Fibroblast of skin of left biceps (primary cell): ENCODE measurements at places on chromosomes 2 and 18.

DNA sequence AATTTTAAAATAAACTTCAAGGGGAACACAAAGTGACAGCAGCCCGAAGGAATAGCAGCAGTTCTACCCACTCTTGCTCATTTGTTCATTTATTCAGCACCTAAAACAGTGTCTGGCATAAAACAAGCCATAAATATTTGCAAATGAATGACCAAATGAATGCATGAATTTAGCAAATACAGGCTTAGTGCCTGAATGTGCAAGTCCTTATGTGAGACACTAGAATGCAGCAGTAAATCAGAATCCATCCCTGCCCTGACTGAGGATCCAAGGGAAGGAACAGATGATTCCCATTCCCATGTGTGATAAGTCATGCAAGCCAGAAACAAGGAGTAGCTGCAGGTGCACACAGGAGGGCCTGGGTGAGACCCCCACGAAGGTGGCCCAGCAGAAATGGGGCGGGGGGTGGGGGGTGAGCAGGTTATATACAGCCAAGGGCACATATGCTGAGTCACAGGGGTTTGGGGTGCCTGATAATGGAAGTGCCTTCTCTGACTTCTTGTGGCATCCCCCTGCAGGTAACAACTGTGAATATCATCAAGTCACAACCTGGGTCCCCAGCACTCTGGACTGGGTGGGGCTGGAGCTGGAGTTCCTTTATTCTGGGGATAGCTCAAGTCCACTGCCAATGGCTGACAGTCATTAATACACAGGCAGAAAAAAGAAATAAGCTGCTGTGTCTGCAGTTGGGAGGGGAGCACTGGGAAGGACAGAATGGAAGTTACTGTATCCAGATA lies 311.9 kb downstream of the TXNL1 start:
- DNase-seq: no peak

- peak; percentile 77 for DNase-seq
Observed at GRCh38 chr2:63792530-63792929, 49.2 kb upstream of the UGP2 start.

DNA sequence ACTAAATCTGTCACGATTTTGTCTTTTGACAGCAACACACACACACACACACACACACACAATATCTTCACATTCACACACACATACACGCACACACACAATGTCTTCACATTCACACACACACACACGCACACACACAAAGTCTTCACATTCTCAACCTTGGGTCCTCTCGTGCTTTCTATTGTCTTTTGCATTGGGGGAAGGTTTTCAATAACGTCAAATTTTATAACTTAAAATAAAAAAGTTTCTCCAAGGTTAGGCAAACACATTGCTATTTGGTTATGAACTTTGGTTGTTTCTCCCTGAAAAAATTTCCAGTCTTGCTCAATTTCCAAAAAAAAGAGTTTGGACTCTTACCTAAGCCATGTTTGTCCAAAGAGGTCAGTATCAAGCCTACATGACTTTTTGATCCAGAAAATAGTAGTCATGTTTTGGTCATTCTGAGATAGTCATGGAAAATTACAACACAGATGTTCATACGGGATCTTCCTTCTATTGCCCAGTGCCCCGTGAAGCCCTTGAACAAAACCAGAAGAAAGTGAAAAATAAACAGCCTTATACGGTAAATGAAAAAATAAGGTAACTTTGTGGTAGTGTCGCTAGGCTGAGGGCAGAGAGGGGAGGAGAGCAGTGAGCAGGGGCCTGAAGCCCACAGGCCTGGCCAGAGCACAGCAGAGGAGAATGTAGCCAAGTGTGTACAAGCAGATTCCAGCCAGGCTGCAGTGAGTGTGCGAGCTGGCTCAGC lies 542.8 kb upstream of the ID2 start:
- DNase-seq: no peak

- no peak for DNase-seq
Observed at GRCh38 chr18:41486575-41486974, 468.5 kb upstream of the PIK3C3 start.

DNA sequence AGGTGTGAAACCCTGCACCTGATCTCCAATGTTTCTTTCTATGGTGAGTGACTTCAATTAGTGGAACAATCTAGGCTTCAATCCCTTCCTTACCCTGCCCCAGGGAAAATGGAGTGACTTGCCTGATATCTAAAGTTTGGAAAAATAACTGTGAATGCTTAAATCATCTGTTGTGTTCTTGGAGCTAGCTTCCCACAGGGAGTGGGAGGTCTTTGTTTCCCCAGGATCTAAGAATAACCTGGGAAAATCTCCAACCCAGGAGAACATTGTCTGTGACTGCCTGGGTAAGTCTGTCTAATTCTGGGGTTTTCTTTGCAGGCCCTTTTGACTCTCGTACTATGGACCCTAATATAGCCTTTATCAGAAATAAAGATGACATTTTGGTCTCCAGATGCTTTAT lies 13.6 kb upstream of the LDAH start:
- DNase-seq: no peak

- DNase-seq: no peak
Observed at GRCh38 chr2:237140689-237141285, 55.1 kb downstream of the COPS8 start.

DNA sequence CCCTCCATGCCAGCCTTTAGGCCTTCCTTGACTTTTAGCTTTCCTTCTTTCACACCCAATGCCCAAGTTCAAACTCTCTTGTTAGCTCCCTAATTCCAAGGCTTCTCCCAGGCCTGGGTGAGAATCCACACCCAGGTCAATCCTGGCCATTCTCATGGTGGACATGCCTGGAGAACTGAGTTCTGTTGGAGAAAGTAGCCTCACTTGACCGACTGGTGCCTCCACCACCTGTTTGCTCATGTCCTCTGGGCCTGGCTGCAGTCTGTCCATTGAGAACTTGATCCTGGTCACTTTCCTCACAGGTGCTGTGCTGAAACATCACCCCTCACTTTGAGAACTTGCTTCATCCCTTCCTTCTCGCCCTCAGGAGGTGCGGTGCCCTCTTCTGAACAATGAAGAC lies 189.1 kb upstream of the TWIST2 start:
- DNase-seq: no peak

DNA sequence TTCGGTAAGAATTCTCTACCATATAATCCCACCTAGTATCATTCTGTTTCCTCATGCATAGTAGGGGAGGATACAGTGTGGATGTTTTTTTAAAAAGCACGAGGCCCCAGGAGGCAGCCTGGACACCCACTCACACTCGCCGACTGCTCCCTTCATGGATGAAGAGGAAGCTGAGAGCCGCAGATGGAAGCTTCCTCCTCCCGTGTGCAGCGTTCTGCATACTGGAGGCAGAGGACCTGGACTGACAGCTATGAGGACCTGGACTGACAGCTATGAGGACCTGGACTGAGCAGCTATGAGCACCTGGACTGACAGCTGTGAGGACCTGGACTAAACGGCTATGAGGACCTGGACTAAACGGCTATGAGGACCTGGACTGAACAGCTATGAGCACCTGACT lies 234.4 kb downstream of the NDUFA10 start:
- no peak for DNase-seq

DNA sequence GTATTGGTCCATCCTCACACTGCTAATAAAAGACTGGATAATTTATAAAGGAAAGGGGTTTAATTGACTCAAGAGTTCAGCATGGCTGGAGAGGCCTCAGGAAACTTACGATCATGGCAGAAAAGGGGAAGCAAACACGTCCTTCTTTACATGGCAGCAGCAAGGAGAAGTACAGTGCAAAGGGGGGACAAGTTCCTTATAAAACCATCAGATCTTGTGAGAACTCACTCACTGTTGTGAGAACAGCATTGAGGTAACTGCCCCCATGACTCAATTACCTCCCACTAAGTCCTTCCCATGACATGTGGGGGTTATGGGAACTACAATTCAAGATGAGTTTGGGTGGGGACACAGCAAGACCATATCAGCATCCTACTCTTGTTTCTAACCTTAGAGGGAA lies 37.0 kb downstream of the SP100 start:
- no peak for DNase-seq

GRCh38 chr2:101563849-101564248 lies 88.9 kb upstream of the RFX8 start:
- DNase-seq: no peak

DNA sequence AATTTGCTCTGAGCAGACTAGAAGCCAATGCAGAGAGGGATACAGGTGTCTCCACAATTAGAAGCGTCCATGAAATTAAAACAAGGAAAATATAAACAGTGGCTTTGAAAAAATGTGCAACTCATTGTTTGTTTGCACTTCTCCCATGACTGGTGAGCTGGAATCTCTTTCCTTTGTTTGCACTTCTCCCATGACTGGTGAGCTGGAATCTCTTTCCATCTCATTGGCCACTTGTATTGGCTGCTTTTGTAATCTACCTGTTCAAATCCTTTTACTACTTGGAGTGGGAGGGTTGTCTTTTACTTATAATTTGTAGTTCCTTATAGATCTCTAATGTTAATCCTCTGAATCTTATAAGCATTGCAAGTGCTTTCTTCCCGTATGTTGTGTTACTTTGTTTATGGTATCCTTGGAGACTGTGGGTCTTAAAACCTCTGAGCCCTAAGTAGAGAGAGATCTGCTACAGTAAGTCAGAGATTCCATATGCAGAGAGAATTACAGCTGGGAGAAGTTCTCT lies 94.1 kb downstream of the RTN4 start:
- DNase-seq: no peak

DNA sequence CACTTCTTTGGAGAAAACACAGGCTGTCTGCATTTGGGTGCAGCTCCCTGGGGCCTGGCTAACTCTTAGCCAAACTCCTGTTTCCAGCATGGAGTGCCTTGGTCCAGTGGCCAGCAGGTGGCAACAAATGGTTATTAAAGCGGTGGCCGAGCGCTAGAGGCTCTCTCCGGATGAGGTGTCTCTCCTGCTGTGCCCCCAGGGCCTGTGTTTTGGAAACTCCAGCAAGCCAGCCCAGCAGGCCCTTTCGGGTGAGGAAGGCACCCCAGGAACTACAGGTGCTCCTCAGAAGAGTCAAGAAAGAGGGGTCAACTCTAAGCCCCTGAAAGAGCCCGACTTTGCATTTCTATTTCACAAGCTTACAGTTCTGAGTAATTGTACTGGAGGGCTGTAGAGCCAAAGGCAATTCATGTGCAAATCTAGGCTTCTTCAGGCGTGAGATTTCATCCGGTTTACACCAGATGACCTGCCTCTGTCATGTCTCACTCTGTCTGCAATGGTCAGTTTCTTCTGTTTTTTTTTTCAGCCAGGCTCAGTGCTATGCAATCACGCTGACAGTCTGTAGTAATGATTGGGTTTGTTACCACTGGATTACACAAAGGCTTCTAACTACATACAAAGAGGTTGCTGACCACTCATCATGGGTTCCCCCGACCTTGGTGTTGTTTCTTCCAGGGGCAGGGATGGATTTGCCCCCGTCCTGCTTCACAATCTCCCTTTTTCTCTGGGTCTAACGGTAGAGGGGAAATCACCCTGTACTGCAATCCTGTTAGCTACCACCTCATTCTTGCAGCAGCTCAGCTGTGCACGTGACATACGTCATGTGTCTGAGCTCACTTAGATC lies 7.6 kb upstream of the CHRNA1 start:
- DNase-seq: no peak

- no peak for DNase-seq
Observed at GRCh38 chr2:154952346-154952980, 254.0 kb downstream of the KCNJ3 start.

DNA sequence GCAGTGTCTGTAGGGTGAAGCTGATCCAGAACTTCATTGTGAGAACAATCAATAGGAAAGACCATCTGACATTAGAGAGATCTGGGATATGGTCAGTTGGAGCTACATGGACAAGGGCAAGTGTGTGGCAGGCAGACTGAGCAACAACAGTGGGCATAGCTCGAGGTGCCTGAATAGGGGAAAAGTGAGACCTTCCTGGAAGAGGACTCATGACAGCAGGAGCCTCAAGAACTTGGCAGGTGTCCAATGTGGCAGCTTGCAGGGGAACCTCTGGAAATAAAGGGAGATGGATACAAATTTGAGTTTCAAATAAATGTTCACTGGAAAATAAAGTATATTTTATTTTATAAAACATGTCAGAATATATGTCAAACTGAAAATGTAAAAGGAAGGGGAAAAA lies 117.9 kb downstream of the TANC1 start:
- no peak for DNase-seq

GRCh38 chr2:57892920-57893319 lies 153.7 kb upstream of the VRK2 start:
- no peak for DNase-seq

- DNase-seq: peak; percentile 89
Observed at GRCh38 chr2:106197878-106198277, 3.8 kb upstream of the UXS1 start.

DNA sequence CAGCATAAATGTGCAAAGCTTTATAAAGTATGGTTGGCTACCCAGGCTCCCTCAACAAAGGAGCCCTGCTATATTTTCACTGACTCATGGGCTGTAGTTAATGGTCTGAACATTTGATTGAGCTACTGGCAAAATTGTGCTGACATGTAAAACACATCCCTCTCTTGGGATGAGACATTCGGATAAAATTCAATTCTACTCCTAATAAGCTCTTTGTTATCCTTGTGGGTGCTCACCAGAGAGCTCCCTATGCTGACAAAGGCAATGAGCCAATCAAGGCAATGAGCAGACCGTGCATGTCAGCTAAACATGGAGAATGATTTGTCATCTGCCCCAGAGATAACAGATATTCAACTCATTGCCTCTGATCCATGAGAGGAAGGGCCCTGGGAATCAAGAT lies 27.7 kb downstream of the SERPINB8 start:
- DNase-seq: no peak

DNA sequence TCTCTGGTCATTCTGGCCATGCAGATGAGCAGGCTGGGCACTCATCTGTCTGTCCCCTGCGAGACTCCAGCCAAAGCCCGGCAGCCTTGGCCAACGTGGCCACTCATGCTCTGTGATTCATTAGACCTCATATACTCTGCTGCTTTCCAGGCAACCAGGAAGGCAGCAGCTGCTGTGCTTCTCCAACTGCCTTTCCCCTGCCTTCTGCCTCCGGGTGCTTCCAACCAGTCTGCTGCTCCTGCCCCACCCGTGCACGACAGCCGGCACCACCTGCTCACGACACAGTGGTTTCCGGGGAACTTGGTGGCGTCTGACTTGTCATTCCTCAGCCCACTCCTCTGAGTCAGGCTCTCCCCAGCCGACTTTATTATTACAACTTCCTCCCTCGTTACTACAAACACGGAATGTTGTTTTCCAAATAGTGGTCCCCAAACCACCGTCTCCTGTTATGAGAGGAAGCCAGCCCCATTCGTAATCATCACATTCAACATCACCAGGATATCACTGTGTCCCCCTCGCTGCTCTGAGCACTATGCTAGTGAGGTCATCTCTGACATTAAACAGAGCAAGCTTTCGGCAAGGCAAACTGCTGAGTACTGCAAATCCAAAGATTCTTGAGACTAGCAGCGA lies 392.4 kb downstream of the ALK start:
- no peak for DNase-seq

DNA sequence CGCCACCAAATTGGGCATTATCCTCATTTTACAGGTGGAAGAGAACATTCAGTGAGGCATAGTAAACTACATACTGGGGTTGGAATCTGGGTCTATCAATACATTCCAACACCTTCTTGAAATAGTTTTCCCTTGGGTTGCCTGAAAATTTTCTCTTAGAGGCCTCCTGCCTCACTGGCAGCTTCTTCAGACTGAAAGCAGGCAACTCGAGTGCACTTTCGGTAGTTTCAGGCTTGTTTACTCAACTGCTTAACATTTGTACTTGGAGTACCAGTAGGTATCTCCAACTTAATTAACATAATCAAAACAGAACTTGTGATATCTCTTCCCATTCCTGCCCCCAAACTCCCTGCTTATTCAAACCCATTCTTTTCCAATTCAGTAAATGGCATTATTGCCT lies 36.2 kb upstream of the C2orf74 start:
- DNase-seq: no peak
